NCI-H1048 (cell line): ENCODE measurements at places on chromosomes 5 and 9.

GRCh38 chr5:122673343-122673742 lies 101.5 kb upstream of the SNX2 start:
- no peak for DNase-seq

DNA sequence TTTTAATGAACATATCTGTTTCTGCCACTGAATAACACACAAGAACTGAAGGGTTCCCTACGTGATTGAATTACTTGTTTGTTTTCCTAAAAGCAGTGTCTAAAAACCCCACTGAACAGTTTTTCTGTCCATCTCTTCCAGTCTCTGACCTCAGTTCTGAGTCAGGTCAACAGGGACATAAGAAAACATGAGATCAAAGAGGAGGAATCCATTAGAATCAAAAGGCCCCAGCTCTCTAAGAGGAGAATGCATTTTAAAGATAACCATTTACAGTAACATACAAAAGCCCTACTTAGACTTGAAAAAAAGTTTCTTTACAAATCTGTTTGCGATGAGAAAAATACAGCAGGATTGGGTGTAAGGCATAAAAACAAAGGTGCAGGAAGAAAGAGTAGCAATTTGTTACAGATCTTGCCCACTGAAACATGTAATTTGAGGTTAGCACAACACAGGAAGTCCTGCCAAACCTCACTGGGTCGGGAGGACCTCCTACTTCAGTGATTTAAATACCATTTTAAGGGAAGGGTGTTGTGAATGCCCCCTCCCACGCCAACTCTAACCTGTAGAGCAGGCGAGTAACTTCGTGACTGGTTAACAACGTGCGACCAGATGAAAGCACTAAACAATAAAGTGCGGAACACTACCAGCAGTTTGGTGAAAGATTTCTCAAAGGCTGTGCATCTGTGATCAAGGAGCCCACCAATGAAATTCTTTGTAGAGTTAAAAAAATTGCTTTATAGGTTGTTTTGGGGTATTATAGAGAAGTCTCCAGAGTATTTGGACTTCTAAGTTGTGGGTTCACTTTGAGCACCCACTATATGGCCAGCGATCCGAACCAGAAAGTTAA lies 1.3 kb downstream of the QSOX2 start:
- DNase-seq: no peak

- no peak for DNase-seq
Measured at GRCh38 chr5:7770436-7770835, 80.5 kb downstream of the CFAP90 start.

GRCh38 chr5:34916518-34916917 lies 1.0 kb downstream of the BRIX1 start:
- no peak for DNase-seq

DNA sequence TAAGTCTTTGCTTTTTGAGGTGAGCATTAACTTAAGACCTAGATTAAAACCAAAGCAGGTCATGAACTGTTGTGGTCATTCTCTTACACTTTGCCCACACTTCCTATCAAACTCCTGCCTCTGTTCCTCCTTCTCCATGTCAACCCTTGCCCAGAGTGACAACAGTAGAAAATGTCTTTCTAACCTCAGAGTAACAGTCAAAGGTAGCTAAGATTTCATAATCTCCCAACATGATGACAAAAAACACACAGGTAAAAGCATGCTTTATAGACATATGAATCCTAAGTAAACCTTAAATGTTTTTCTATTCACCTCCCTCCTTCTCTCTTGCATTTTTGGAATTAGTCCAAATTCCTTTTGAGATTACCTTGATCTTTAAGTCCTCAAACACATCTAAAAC lies 422.3 kb downstream of the SPATA31D1 start:
- no peak for DNase-seq

- no peak for DNase-seq
Measured at GRCh38 chr9:89808756-89809181, 204.0 kb downstream of the GADD45G start.

DNA sequence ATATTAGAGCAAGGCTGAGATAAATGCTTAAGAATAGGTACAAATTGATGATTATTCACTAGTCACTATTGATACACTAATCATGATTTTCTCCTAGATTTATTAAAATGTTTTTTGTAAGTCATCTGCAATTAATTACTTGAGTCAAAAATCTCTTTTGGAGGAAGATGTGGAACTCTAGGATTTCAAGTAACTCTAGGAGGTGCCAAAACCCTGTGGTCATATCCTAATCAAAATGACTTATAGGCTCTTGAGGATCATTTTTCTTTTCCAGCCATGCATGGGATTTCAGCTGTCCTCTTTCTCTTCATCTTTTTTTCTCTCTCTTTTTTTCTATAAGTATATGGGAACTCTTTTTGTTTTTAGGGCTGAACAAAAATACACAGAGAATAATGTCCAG lies 141.8 kb upstream of the CD180 start:
- DNase-seq: no peak

DNA sequence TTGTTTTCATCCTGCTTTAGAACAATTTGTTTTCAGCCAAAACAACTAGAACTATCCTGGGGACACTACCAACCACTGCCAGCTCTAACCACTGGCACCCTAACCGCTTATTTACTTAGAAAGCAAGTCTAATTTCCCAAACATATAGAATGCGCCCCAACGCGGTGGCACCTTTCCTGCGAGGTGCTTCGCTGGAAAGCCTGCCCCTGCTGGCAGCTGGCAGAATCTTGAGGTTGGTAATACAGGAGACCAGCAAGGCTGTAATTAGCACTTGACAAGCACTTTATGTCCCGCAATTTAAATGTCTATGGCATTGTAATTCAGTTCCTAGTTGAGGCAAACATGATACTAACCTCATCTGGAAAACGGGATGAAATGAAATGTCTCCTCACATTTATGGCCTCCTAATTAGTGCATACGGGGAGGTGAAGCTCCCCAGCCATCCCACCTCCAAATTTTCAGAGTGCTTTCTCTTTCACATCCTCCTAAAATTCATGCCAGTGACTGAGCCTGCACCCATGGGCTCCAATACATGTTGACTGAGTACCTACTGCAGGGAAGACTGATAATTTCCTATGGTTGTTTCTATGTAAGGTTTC lies 30.4 kb downstream of the GABBR2 start:
- no peak for DNase-seq

DNA sequence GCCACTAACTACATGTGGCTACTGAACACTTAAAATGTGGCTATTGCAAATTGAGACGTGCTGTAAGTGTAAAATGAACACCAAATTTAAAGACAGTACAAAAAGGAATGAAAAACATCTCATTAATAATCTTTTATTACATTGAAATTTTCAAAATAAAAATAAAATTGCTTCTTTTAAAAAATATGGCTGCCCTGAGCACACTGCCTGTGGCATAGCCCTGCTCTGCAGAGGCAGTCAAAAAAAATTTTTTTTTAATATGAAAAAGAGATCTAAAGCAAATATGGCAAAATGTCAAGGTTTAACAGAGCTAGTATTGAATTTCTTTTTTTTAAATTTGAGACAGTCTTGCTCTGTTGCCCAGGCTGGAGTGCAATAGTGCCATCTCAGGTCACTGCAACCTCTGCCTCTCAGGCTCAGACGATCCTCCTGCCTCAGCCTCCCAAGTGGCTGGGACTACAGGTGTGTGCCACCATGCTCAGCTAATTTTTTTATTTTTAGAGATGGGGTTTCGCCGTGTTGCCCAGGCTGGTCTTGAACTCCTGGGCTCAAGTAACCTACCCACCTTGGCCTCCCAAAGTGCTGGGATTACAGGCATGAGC lies 25.6 kb downstream of the CARNMT1 start:
- DNase-seq: no peak
